Activated naive CD4-positive, alpha-beta T cell (primary cell): ENCODE measurements at places on chromosomes 7 and 10.

DNA sequence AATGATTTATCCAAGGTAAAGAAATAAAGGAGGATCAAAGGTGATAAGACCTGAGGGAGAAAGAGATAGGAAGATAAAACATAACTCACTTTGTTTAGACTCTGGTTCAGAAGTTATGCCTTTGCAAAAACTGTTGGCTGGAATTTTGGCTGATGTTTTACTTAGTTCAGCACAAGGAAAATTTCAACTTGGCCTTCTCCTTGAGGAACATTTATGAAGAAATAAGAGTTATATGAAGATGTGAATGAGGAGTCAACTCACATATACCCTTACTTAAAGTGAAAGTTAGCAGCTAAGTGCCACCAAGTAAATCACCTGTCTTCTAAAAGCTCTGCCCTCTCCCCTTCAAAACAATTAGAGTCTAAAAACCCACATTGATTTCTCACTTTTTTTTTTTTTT lies 39.7 kb upstream of the COL1A2 start:
- DNase-seq: no peak

DNA sequence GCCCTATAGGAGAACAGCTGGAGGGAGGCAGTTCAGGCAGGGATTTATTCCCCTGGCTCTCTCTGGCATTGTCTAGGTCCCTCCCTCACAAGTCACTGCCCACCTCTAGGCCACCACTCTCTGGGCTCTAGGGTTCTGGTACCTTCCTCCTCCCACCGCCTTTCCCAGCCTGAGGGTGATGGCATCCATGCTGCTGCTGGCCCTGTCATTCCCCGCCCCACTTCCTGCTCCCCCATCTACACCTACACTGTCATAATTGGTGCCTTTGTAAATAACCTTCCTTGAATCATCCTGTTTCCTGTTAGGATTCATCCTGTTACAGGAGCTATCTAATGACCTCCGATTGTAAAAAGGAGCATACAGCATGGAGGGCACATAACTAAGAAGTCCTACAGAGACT lies 303.3 kb upstream of the COBL start:
- no peak for DNase-seq

DNA sequence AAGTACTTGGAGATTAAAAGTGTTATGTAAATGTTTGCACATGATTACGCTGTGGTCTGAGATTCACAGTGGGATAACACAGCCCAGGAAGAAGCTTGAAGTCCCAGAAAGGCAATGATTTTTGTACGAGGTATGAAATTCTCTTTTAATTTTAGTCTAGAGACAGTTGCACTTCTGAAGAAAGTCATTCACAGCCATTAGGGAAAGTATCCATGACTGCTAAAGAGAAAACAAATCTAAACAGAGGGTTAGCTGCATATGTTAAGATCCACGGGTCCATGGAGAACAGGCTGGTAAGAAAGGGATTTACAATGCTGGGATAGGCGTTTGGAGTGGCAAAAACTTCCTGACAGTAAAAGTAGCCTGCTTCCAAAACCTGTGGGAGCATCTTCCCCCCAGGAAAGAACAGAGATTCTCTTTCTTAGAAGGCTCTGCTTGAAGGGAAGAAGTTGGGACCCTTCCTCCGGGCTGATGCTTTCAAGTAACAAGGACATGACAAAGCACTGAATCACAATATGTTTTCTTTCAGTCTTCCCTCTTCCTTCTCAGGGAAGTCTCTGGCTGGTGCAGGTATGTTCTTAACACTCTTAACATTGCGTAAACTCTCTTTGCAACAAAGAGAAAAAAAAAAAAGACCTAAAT lies 220.8 kb upstream of the CELF2 start:
- no peak for DNase-seq

DNA sequence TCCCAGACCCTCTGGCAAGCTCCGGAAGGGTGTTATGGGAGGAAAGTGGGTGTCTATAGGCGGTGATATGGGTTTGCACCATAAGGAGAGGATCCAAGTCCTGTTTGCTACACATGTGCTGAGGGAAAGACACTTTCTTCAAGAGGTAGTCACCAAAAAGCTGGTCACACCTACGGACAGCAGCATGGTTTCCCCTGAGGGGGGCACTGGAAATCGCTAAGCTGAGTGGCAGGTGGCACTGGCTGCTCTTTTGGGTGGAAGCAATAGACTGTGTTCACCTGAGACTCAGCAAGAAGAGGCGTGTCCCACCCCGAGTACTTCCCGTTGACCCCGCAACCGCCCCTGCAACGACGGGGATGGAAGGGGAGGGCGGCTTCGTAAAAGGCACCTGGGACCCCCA lies 1.8 kb upstream of the FOXI2 start:
- DNase-seq: no peak

DNA sequence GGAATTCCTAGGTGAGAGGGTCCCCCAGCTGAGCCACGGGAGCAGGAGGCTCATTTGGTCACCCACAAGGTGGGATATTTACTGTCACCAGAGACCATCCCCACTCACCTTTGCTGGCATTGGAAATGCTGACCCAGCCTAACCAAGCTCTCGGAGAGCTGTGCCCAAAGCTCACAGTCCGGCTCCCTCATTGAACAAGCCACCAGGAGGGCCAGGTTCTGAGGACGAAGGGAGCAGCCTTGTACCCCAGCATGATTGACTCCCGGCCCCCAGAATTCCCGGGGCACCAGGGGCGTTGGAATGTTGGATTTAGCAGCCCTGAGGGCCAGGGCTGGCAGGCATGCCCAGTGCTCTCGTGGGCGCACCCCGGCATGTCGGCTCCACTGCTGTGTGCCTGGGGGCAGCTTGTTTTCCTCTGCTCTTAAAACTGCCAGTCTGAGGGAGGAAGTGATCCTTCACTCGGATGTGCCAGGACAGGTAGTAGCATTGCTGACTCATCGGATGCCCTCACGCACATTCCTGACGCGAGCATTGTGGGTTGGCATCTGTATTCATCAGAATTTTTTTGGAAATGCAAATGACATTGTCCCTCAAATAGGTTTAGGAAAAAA lies 23.3 kb downstream of the CLIP2 start:
- no peak for DNase-seq

DNA sequence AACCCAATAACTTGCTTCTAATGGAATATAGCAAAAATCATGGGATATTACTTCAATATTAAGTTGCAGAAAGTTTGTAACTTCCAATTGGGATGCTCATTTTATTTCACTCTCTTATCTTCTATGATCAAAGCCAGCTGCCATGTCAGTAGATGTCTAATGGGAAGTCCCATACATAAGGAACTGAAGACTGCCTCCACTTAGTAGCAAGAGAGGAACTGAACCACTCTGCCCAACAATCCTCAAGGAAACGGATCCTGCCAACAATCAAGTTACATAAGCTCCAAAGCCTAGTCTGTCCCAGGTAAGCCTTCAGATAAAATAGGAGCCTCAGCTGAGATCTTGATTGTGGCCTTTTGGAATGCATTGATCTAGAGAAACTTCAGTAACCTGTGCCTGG lies 431.5 kb upstream of the PCDH15 start:
- DNase-seq: no peak
